T-helper 9 cell (primary cell): ENCODE measurements at places on chromosomes 2 and 18.
A peak's percentile ranks its signal among the peaks of the same experiment; 100 is the strongest.

GRCh38 chr2:207154556-207155510, 10.9 kb downstream of the KLF7 start:
- no peak for DNase-seq

- peak; percentile 3 for DNase-seq
Observed at GRCh38 chr2:126886211-126886915, 12.3 kb upstream of the TEX51 start.

DNA sequence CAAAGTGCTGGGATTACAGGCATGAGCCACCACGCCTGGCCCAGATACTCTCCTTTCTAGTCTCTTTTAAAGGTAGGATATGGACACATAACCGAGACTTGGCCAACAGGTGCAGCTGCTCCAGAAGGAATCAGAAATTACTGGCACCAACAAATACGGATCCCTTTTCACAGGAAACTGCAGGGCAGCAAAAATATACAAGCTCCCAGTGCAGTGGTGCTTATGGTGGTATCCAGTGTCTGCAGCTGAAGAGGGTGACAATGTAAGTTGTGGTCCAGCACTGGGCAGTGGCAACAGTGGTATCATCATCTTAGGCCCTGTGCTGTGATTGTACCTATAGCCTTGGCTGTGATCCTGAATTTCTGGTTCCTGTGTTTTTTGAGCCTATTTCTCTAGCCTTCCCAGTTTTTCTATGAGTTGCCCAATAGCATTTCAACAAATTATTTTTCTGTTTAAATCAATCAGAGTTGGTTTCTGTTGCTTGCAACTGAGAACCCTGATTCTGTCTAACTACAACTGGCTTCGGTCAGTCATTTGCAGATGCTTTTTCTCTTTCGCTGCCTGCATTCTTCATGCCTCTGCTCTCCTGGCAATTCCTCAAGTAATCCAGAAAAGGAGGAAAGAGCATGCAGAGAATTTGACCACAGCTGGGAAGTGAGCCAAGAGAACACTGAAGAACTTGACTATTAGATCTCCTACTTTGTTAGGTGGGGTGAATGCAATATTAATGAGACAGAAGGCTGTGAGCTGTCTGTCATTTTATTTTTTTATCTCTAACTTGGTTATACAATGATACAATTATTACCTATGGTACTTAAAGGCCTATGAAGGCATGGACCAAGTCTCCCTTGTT, 30.8 kb upstream of the EML4 start:
- no peak for DNase-seq

DNA sequence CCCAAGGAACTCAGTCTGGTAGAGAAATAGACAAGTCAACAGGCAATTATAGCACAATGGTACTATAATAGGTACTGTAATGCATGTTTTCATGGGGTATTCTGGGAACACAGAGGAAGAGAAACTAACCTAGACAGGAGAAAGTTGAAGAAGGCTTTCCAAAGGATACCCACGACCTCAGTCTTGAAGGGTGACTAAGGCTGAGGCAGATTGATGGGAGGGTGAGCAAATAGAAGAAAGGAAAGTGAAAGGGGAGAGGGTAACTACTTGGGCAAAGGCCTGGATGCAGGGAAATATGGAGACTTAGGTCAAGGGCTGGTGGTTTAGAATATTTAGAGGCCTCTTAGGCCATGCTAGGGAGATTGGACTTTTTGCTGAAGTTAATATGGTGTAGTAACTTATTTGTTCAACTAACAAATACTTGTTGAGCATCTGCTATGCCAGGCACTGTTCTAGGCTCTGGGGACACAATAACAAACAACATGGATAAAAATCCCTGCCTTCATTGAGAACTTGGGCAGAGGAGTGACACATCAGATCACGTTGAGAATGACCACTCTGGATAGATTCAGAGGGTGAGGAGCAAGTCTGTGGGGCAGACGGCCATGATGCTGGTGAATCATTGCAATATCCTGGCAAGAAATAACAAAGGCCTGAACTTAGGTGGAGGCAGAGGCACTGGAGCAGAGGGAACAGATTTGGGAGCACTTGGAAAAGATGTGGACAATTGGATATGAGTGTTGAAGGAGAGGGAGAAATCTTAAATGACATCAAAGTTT, 56.4 kb downstream of the PLB1 start:
- DNase-seq = no peak

- no peak for DNase-seq
Observed at GRCh38 chr2:10238991-10239485, 63.7 kb upstream of the HPCAL1 start.

DNA sequence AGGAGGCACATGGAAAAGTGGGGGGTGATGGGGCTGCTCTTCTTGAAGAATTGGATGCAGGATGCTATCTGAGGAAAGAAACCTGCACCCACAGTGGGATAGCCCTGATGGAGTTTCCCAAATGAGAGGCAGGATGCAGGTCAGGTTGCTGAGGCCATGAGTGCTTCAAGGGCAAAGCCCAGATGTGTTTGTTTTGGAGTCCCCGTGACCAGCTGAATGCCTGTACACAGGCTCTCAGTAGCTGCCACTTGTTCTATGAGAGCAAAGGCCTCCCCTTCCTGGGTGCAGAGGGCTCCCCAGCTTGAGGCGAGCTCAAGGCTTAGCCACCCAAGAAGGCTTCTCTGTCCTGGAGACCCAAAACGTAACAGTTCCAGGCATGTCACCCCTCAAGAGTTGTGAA, 192.7 kb downstream of the SEPTIN10 start:
- DNase-seq = no peak

DNA sequence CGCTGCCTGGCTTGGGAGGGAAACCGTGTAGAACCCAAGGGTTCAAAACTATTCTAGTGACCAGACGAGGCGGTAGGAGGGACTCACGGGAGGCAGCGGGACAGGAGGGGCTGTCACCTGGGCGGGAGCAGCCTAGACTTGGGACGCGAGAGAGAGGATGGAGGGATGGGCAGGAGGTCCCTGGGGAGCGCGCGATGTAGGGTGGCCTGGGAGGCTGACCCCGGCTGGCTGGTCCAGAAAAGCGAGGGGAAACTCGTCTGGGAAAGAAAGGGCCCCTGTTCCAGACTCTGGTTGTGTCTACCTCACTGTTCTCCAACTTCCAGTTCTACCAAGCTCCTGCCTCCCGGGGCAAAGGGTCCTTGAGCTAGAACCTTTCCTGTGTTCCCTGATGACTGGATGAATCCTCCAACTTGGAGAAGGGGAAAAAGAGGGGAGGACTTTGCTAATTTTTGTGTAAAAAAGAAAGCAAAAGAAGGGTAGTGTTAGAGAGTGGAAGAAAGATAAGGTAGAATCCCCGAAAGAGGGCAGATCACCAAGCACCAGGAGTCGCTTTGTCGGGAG, 1.4 kb downstream of the DOK6 start:
- DNase-seq = no peak

DNA sequence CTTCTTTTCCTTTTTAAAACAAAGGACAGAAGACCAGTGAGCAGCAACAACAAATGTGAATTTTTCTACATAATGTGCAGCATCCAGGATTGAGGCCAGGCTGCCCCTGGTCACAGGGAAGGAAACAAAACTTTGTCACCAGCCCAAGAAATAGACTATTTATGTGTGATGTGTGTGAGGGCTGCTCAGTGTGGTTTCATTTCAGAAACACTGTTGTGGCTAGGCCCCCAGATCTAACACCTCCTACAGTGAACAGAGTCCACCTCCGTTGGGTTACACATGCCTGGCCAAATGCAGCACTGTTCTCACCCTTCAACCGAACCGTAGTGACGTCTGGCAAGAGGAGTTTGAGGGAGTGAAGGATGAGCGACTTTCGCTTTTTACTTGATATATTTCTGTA, 146.3 kb upstream of the RIOK3 start:
- no peak for DNase-seq

GRCh38 chr2:134435505-134435904, 181.6 kb downstream of the MGAT5 start:
- DNase-seq = no peak

DNA sequence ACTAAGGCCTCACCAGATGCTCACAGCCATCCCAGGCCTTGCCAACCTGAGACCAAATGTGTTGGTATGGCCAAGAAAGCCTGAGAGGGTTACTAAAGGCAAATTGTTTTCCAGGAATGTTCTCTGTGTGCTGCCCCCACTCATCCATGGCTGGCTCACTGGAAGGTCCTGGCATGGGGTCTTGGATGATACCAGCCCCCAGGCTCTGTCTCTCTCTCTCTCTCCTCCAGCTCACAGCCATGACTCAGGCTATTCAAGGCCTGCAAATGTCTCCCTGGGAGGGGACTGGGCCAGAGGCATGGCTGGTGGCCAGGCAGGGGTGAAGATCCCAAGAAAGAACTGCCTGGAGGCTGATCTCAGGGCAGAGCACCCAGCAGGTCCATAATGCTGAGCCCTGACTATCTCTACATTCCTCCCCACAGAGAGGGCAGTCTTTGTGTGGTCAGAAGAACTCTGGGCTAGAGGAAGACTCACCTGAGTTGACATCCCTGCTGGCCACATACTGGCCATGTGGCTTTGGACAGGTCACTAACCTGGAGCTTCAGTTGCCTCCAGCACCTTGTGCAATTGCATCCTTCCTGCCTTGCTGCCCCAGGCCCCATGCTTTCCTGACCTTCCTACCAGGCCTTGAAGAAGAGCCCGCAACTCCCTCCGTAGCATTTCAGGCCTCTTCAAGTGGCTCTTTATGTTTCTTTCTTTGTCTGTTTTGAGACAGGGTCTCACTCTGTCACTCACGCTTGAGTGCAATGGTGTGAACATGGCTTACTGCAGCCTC, 150.4 kb downstream of the ZFP36L2 start:
- DNase-seq = no peak

- no peak for DNase-seq
Observed at GRCh38 chr2:62379566-62379965, 126.4 kb downstream of the TMEM17 start.

DNA sequence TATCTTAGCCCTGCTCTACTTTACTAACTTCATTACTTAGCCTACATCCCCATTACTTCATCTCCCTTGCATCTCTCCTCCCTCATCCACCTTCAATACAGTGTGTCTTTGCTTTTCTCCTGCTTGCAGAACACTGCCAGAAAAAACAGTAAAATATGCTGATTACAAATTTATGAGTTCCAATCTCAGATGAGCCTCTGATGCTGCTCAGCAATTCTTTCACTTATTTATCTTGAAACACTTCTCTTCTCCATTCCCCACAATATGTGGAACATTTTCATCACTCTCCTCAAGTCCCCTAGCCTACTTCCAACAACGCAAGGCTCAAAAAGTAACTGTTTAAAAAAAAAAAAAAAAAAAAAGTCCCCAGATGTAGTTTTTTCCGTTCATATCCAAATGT, 7.1 kb downstream of the VPS54 start:
- no peak for DNase-seq

DNA sequence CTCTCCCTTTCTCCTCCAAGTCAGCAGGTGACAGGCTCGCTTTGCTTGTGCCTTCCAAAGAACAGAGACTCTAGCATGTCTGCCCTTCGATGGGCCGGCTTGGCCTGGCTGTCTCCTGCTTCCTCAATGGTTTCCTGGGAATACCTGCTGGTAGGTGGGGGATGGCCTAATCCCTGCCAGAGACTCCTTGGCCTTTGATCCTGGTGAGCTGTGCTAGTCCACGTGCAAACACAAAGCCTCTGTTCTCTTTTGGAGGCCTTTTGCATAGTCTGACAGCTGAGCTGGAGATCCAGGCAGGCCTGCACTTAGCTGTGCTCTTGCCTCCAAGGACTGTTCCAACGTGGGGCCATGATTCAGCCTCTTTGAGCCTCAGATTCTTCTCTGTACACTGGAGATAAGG, 67.6 kb downstream of the ARL4C start:
- no peak for DNase-seq
